ENCODE measurements at places on chromosomes 7 and 10. TPM values are rescaled to one million over a fixed set of nuclear protein-coding genes. Genes with fewer than 3 reads are reported as not detected.

GNGT1 gene
- total RNA-seq: not detected

EIF5AL1 gene
- 1.2 TPM for total RNA-seq

SUN3 gene
- 0.98 TPM for total RNA-seq

TRPV5 gene
- not detected for total RNA-seq

HOXA2 gene
- total RNA-seq: not detected

CDK14 gene
- not detected for total RNA-seq

PPP1R17 gene
- not detected for total RNA-seq

ANKRD1 gene
- total RNA-seq: not detected

ANXA7 gene
- 84.8 TPM for total RNA-seq

RTKN2 gene
- 8.3 TPM for total RNA-seq

CCDC172 gene
- not detected for total RNA-seq

MYPN gene
- not detected for total RNA-seq

INA gene
- total RNA-seq: 0.10 TPM

FAM25C gene
- not detected for total RNA-seq

Measured in activated naive CD4-positive, alpha-beta T cell treated with anti-CD3 and anti-CD28 coated beads, Interleukin-2, amount 10 ng/mL, durations not matched to agents 5 hours and 36 hours (primary cell).